ENCODE measurements at places on chromosomes 4 and X. TPM values are rescaled to one million over a fixed set of nuclear protein-coding genes. Genes with fewer than 3 reads are reported as not detected.

The MGAT4D gene
- total RNA-seq: not detected

The SSX4B gene
- not detected for total RNA-seq

The GPR82 gene
- total RNA-seq: not detected

The WDFY3 gene
- total RNA-seq: 67.5 TPM

The CNGA1 gene
- not detected for total RNA-seq

The DUSP21 gene
- total RNA-seq: not detected

The FHIP1A gene
- 0.76 TPM for total RNA-seq

The REELD1 gene
- not detected for total RNA-seq

The RAB39B gene
- 0.13 TPM for total RNA-seq

The RBMXL3 gene
- not detected for total RNA-seq

The SHISA3 gene
- total RNA-seq: 0.13 TPM

The AFP gene
- not detected for total RNA-seq

The N4BP2 gene
- total RNA-seq: 5.6 TPM

The PLS3 gene
- 330 TPM for total RNA-seq

The F8A2 gene
- not detected for total RNA-seq

The NXF3 gene
- total RNA-seq: not detected

The POF1B gene
- total RNA-seq: 3.7 TPM

The WFS1 gene
- 23.4 TPM for total RNA-seq

The ATP10D gene
- 23.0 TPM for total RNA-seq

The ZBTB33 gene
- total RNA-seq: 12.2 TPM

The PPARGC1A gene
- 2.7 TPM for total RNA-seq

The VSIG1 gene
- 0.13 TPM for total RNA-seq

The CENPVL3 gene
- not detected for total RNA-seq

The UCHL1 gene
- total RNA-seq: 24.9 TPM

The GLOD5 gene
- total RNA-seq: not detected

The RAB40A gene
- total RNA-seq: not detected

The MAGEB17 gene
- not detected for total RNA-seq

The HSD17B13 gene
- under 0.01 TPM for total RNA-seq
